ENCODE measurements at places on chromosomes 4 and X.

DNA sequence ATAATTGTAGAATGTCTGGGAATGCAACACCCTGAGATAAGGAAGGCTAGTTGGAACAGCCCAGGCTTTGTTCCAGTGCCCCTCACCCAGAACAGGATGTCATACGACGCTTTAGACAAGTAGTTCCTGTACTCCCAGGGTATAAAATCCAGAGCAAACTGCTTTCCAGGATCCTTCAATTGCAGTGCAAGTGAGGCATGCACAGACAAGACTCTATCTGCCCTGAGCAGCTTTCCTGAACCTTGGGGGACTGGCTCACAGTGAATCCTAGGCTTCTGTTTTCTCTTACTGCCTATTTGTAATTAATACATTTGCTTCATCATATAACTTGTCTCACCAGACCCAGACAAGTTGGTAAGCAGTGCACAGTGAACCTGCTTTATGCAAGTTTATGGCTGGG is 48.4 kb upstream of the IL9R start:
- DNase-seq, result no peak

DNA sequence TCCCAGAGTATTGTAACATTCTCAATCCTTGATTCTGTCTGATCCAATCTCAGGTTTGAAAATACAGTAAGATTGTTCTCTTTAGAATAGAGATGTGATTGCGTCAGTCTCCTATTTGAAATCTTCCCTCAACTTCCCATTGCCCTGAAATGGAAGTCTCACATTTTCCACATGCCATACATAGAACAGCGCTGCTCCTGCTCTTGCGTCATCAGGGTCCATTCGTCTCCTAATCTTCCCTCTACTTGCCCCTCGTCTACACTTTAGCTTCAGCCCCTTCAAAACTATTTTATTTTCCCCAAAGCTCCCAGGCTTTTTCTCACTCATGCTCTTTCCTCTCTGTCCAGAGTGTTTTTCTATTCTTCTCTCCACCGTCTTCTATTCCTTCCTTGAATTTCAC is 301.7 kb upstream of the MAGEB2 start:
- no peak for DNase-seq

- peak; percentile 34 for DNase-seq
Observed at GRCh38 chr4:102430461-102430910, 70.7 kb upstream of the NFKB1 start.

DNA sequence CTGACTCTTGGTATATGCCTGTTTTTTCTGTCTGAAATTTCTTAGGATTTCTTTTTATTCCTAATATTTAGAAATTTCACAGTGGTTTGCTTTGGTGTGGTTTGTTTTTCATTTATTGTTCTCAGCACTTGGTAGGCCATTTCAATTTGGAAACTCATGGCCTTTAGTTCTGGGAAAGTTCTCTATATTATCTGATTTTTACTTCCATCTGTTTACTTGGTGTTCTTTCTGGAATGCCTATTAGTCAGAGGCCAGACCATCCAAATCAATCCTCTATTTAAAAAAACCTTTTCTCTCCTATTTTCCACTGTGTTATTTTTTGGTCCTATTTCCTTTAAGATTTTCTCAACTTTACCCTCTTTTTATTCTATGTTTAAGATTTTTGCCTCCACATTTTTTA is 188.1 kb upstream of the SFRP2 start:
- no peak for DNase-seq

DNA sequence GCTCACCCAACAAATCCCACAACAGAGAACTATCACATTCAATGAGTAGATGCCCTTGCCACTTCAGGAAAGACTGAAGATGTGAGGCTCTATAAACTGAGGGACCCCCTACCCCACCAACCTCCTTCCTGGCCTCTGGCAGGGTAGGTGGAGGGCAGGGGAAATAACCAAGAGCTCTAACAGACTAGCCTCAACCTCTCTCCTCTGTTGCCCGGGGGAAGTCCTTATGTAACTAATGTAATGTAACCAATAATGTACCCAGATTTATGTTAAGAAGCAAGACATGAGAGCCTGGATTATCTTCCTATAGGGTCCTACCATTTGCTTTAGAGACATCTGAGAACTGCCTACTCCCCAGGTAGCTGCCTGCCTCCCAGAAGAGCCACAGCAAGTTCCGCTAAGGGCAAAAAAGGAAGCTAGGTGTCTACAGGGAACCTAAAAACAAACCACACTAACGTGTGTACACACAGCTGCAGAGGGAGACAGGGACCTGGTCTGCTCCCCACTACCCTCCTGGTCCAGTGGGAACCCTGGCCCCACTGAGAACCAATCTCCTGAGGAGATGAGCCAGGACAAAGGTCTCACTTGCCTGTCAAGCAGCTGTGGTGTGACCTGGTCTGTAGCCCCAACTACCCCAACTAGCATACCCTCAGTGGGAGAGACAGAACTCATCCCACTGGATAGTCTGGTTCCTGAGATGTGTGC is 17.7 kb downstream of the OTUD5 start:
- no peak for DNase-seq

DNA sequence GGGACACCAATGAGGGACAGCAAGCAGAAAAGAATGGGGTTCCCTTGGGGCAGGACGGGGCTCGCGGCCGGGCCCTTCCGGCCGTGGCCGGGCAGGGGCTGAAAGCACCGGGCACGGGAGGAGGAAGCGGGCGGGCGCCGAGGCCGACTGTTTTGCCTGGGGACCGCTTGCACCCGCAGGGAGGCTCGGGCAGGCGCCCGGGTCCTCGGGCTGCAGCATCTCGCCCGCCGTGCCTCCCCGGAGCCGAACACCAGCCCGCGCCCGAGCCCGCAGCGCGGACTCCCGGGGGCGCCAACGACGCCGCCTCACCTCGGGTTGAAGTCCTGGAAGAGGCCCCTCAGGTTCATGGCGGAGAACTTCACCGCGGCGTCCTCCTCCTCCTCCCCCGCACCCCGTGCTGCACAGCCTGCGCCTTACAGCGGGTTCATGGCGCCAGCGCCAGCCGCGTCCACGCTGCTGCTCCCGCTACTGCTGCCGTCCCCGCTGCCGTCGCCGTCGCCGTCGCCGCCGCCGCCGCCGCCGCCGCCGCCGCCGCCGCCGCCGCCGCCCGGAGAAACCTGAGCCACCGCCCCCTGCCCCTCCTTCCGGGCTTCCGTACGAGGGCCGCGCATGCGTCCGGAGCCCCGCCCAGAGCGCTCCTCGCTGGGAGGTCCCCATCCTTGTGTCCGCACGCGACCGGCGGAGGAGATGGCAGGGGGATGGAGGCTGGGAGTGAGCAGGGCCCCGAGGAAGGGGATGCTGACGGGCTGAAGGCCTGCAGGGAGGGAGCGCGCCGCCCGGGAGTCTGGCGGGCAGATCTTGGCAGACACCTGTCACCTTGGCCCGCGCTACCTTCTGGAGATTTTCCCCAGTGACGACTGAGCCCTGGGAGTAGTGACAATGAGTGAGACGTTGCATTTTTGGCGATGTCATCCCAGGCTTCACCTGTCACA is at the start of gene TMEM185A:
Gene TMEM185A, minus strand, starts transcription at position 559 of the 932 bp plus-strand sequence. Its CDS starts 212 bp downstream, at position 347.
- DNase-seq, result peak; percentile 77

GRCh38 chr4:80492761-80493160 is 157.2 kb downstream of the CFAP299 start:
- DNase-seq, result no peak

DNA sequence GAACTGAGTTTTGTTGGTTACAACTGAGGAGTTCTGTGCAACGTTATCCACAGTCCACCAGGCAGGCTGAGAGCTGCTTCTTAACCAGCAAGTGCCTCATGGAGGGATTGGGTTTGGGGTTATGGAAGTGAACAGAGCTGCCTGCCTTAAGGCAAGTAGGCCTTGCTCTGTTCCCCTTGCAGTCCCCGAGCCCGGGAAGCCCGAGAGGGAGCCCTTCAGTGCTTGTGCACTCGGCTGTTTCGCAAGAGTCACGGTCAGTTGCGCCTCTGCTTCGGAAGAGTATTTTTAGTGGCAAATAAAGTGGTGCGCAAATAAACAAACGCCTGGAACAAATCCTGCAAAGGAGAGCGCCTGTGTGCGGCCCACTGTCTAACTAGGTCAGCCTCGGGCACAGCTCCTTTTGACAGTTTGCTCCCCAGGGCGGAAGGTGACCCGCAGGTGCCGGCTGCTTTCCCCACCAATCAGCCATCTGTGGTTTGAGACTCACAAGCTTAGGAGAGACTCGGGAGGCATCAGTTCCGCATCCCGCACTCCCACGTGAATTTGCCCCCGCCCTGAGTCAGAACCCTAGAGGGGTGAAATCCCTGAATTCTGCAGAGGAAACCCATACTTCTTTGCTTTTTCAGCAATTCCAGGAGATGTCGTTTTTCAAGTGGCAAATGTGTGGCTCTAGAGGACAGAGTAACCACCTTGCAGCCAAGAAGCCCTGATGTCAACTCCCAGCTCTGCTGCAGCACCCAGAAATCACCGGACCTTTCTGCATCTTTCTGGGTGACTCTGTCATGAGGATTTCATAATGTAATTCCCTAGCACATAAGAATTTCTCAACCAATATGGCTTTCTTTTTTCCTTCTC is 56.8 kb downstream of the LGI2 start:
- no peak for DNase-seq

DNA sequence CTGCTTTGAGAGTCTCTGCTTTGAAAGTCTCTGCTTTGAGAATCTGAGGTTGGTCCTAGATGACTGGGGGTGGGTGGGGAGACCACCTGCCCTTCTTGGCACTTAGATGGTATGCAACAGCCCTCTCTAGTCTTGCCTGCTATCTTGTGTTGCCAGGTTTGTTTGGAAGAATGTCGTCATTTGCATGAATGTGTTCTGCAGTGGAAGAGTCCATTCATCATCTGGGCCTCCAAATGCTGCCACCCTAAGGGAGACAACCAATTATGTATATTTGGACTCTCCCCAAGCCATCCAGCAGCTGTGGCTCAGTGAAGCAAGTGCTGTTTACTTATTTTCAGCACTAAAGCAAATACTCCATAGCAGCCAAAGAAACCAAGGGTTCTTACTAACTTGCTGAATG is 44.6 kb upstream of the TRPC5OS start:
- DNase-seq, result no peak

DNA sequence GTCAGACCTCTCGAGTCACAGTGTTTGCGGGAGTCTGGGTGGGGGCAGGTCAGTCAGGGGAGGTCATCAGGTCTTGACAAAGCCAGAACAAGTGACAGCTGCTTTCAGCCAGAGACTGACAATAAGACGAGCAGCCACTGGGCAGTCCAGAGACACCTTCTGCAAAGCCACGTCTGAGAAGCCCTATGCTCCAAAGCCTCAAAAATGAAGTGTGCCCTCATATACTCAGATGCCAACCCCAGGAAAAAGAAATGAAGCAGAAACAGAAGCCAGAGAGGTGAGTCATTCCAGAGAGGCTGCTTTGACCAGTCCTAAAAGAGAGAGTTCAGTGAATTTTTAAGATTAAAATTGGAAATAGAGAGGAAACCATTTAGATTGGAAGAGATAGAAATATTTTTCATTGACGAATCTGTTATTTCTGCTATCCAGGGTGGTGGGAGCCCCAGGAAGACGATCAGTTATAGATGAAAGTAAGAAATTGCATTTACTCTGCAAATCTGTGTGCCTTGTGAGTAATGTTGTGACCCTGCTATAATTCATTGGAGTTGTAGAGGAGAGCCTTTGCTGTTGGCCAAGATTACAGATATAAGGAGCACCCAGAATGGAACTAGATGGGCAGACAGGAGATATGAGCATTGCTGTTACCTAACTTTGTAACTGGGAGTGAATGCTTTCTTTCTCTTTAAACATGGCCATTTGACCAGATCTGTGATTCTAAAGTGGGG is 77.9 kb downstream of the LRRC66 start:
- DNase-seq, result no peak

DNA sequence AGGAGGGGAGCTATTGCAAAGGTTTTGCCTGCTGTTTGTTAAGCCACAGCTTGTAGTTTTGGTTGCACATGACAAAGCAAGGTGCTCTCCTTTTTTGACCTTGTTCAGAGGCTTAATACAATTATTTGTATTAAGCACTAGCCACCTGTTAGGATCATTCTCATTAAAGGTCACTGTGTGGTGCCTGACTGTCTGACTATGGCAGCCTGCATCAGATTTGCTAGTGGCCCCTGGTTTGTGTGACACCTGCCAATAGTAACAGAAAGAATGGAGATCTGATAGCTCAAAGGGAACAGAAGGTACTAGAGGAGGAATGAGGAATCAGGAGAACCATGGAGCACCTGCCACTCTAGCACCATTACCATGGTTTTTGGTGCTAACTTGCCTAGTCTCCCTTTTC is 102.5 kb downstream of the POLA1 start:
- no peak for DNase-seq

DNA sequence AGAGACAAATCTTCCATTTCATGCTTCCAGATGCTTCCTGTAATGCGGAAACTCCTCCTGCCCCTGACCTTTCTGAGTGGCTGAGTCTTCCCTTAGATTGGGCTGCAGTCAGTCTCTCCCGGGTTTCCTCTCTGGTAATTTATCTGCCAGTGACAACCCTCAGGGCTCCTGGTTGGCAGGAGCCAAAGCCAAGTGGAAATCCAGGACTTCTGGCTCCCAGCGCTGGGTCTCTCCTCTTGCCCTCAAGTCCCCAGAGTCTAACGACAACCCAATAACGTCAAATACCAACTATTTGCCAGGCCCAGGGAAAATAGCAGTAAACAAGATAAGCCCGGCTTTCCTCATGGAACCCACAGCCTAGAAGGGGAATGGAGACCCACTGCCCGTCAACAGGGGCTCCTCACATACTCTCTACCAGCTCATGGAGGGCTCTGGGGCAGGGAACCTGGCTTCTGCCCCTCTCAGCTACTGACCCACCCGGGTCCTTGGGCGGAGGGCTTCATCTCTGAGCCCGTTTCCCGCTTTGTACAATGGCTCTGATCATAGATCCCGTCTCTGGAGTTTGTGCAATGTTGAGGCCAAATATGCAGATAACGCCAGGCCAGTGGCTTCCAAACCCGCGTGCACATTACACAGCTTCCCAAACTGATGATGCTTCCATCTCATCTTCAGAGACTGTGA is 1.1 kb upstream of the TBC1D14 start:
- DNase-seq, result no peak

DNA sequence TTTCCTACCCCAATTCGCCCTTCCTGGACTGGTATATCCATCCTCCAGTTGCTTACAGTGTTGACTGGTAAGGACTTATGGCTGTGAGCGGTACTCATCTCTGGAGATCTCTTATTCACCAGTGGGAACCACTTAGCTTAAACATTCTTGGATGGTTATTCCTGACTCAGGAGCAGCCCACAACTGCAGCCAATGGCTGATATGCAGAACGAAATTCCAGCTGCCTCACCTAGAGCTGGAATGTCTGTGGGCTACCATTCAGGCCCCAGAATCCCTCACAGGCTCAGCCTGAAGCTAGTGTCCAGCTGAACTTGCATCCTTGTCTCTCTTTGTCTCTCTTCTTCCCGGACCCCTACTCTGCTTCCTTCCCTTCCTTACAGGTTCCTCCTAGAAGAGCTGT is 138.9 kb upstream of the SMIM31 start:
- DNase-seq, result no peak

GRCh38 chrX:2538031-2538757 is 37.4 kb upstream of the DHRSX start:
- DNase-seq, result no peak

All from erythroblast (primary cell).